ENCODE measurements at places on chromosomes 1 and 21.

DNA sequence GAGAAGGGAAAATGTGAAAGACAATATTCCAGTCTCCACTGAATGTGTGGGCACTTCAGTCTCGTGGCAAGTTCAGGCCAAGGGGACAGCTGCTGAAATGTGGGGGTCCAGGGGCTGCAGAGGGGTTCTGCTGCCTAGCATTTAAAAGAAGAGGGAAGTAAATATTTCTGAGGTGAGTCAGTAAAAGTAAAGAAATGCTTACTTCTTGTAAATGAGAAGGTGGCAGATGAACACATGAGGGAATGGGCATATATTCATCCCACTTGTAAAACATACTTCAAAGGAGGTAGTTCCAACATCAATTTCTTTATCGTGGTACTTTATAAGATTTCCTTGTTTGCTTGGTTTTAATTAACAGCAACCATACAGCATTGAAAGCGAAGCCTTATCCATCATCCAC lies 63.1 kb upstream of the HIVEP3 start:
- no peak for DNase-seq

GRCh38 chr1:167116174-167116573 lies 22.3 kb downstream of the STYXL2 start:
- no peak for DNase-seq

- peak; percentile 71 for DNase-seq
These were observed 22.9 kb downstream of the SPSB1 start for GRCh38 chr1:9315411-9316079.

DNA sequence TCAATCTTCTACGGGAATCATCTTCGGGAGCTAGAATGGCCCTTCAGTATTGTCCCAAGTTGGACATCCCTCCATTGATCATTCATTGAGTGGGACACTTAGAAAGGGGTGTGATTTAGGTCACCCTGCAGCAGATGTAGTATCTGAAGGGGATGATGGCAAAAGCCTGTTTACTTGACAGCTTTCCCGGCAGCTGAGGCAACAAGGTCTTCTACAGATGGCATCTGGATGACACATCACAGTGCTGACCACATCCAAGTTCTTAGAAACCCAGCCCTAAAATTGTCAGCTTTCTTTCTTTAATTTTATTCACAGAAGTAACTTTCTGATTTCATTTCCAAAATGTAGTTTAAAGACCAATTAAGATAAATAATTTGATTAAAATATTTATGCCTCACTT lies 150.3 kb downstream of the AMY1C start:
- no peak for DNase-seq

DNA sequence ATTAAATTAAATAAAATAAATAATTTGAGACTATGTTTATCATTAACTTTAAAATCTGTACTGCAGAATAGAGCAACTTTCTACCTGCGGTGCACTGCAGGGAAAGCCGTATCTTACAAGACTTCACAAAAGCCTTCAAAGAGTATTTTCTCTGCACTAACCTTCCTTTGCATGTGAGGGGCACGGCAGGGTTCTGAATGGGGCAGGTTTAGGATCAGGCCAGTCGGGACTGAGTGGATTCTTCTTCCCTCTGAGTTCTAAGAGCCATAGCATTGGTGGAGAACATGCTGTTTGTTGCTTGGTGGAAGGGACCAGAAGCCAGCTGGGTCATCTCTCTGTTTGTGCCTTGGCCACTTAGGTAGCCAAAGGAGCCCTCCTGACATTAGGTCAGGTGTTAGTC lies 55.2 kb upstream of the LGALS8 start:
- no peak for DNase-seq

DNA sequence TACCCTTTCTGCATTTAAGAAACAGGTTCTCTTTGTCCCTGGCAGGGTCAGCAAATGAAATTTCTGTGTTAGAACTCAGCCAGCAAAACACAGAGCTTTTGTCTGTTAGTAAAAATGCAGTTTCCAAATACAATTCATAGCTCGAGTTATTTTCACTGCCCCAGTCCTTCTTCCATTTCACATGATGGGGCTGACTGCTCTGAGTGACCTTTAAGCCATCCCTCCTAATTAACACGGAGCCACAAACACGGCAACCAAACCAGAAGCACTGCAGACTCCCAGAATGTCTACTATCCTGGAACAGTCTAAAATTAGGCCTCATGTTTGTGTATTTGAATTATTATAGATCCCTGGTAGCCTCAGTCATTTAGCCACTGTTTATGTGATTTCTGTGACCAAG lies 99.1 kb upstream of the RGS4 start:
- DNase-seq, result no peak

- peak; percentile 50 for DNase-seq
These were observed 191.5 kb downstream of the SDCCAG8 start for GRCh38 chr1:243447347-243447746.

DNA sequence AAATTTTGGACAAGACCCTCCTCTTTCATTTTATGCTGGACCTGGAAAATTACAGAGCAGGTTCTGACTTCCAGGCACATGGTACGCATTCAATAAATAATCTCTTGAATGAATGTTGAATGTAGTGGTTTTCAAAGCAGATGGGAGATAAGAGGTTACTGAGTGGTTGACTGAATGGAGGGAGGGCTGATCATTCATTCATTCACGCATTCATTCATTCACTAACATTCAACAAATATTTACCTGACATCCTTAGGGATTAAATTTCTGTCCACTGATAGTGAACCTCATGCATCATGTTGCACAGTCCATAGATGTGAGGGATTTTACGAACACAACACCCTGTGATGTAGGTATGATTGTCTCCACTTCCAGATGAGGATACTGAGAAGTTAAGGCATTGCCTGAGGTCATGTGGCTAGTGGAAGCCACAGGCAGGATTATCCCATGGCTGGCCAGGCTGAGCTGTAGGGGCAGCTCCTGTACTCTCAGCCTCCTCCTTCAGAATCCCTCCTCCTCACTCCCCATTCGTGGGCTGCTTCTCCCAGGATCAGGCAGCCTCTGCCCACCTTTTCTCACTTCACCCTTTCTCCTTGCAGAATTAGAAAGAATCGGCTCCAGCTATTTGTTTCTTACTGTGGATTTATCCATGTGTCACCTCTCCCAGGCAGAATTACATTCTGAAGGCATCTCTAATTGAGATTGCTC lies 48.4 kb upstream of the ATP5PO start:
- no peak for DNase-seq

DNA sequence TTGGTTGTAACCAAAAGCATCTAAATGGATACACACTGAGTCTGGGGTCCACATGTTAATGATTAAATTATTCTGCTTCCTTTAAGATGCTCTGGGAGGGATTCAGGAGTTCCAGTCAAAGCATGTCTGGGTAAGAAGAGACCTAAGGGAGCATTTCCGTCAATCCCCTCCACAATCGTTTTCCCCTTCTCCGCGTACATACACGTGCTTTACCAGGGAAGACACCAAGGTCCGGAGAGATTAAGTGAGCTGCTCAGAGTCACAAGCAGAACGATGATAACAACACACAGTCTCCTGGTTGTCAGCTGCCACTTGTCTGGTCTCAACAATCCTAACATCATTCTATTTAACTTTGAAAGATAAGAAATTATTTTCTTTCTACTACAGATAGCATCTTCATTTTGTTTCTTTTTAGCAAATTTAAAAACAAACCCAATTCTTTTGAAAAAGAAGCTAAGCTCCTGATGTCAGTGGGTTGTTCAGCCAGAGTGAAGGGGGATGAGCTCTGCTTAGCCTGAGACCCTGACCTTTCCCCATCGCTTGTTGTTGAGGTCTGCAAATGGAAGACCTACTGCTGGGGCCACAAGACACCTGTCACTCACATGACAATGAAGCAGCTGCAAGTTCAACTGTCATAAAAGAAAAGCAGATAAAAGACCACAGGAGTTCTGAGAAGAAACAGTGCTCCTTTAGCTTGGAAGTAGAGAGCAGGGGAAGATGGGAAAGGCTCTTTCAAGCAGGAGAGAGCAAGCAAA lies 4.5 kb downstream of the PAFAH2 start:
- DNase-seq, result no peak

GRCh38 chr1:9289090-9289534 lies 3.6 kb upstream of the SPSB1 start:
- peak; percentile 87 for DNase-seq

- DNase-seq, result no peak
These were observed 514 bp downstream of the FAM43B start for GRCh38 chr1:20552728-20553445.

DNA sequence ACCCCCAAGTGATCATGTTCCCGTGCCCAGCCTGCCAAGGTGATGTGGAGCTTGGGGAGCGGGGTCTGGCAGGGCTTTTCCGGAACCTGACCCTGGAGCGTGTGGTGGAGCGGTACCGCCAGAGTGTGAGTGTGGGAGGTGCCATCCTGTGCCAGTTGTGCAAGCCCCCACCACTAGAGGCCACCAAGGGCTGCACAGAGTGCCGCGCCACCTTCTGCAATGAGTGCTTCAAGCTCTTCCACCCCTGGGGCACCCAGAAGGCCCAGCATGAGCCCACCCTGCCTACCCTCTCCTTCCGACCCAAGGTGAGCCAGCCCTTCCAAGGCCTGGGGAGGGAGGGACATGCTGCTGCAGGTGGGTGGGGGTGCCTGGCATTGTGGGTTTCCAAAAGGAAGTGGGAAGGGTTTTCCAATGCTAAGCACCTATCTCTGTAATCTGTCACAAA lies 2.3 kb downstream of the TRIM46 start:
- DNase-seq, result peak; percentile 39

- no peak for DNase-seq
These were observed 86.1 kb downstream of the NPHP4 start for GRCh38 chr1:5906116-5906515.

DNA sequence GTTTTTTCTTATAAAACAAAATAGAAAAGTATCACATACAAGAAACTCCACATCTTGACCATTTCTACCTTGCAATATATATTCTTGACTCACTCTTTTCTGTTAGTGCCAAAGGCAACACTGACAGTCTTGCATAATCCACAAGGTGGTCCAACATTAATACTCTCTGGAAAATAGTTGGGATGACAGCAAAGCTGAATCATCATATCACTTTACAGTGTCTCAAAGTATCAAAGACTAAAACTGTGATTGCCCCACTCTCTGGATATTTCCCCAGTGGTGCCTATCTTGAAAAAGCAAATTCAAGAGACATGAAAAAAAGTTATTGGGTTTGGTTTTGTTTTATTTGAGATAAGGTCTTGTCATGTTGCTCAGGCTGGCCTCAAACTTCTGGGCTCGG lies 14.6 kb upstream of the TGFBR3 start:
- no peak for DNase-seq

- DNase-seq, result no peak
These were observed 45.9 kb upstream of the COL6A1 start for GRCh38 chr21:45935628-45936027.

- DNase-seq, result peak; percentile 30
These were observed 49.0 kb upstream of the CLIC4 start for GRCh38 chr1:24696041-24696755.

DNA sequence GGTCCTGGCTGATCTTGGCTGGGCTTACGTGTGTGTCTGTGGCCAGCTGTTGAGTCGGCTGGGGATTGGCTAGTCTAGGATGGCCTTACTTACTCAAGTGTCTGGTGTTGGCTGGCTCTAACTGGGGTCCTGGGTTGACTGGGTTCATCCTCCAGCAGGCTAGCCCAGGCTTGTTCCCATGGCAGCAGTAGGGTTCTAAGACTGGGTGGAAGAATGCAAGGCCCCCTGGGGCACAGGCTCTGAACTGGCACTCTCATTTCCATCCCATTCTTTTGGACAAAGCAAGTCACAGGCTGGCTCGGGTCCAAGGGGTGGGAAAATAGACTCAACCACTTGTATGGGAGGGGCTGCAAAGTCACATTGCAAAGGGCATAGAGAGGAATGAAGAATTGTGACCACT lies 7.9 kb upstream of the OPRD1 start:
- DNase-seq, result no peak

GRCh38 chr1:198598796-198599321 lies 40.0 kb upstream of the PTPRC start:
- DNase-seq, result no peak

- no peak for DNase-seq
These were observed 13.7 kb downstream of the NCF2 start for GRCh38 chr1:183576537-183576936.

- DNase-seq, result no peak
These were observed 3.6 kb downstream of the ZNF362 start for GRCh38 chr1:33259879-33260278.

DNA sequence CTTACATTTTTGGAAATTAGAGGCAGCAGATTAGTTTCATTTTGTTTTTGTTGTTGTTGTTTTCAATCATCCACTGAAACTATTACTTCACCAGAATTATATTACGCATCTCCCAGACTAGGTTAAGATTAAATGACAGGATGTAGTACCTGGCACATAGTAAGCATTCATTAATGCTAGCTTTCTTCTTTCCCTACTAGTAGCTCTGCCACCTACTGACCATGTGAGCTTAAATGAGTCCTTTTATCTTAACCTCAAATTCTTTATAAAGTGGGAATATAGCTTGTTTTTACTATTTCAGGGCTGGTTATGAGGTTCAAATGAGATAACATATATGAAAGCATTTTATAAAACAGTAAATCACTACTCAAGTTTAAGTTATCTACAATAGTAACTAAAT lies 10.2 kb upstream of the ASPM start:
- DNase-seq, result no peak

DNA sequence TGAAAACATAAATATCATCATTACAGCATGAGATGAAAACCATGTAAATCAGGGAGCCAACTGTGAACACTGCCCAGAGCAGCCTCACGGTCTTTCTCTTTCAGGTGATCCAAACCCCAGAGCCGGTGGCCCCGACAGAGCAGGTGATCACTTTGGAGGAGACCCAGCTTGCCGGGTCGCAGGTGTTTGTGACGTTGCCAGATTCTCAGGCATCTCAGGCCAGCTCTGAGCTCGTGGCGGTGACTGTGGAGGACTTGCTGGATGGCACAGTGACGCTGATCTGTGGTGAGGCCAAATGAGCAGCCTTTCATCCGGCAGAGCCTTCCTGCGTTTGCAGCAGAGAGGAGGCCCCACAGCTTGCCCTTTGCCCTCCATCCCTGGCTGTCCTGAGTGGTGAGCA lies 37.2 kb upstream of the EPHA8 start:
- DNase-seq, result no peak

DNA sequence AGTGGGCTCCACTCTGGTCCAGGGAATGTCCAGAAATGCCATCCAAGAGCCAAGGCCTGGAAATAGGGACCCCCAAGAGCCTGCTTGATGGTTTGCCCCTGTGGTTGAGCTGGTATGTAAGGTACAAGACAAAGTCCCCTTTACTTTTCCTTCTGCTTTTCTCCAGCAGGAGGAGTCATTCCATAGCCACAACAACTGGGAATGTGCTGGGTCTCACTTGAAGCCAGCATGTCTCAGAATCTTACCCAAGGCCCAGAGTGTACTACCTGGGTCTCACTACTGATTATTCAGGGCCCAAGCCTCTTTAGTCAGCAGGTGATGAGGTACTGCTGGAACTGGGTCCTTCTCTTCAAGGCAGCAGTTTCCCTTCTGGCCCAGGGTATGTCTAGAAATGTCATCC lies 62.1 kb upstream of the CD55 start:
- DNase-seq, result peak; percentile 47

DNA sequence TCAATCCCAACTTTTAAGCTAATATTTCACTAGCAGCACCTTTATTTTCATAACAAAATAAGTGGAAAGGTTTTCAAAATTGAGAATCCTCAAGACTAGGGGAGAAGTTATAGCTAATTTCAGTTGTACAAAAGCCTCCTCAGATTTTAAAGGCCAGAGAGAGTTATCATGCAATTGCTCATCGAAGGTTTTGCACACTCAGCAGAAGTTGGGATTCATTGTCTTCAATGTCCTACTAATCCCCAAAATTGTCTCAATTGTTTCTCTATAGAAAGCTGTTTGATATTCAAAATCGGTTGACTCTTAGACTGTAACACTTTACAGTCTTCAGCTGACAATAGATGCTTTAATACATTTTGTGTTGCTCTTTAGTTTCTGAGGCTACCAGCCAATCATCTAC lies 170.7 kb upstream of the TNR start:
- no peak for DNase-seq

GRCh38 chr1:44119525-44119924 lies 904 bp downstream of the KLF17 start:
- DNase-seq, result no peak
